Sciatic nerve (tissue), 2 donors: ENCODE measurements at places on chromosomes 4 and X.
A peak's percentile ranks its signal among the peaks of the same experiment; 100 is the strongest.

DNA sequence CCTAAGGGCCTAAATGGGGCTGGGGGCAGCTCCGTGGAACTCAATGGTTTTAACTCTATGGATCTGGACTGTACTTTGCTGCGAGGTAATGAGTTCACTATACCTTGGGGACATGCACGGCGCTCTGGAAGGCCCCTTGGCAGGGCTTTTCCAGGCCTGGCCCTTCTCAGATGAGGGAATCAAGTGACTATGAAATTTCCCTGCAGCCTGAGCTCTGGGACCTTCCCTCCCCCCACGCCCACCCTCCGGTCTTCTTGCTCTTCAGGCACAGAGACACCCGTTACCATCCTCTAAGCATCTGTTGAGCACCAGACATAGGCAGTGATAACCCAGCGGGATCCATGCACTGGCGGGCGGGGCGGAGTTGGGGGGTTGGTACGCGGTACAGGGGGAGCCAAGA lies 109.2 kb downstream of the PSAPL1 start:
- no peak for DNase-seq

DNA sequence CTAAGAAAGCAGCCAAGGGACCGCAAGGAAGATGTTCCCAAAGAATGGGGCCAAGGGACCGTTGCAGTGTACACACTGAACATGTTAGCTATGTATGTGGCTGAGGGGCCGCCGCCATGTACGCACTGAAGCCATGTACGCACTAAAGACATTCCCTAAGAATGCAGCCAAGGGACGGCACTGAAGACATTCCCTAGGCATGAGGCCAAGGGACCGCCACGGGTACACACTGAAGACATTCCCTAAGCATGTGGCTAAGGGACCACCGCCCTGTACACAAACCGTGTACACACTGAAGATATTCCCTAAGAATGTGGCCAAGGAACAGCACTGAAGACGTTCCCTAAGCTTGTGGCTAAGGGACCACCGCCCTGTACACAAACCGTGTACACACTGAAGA lies 54.0 kb downstream of the DHRSX start:
- no peak for DNase-seq

DNA sequence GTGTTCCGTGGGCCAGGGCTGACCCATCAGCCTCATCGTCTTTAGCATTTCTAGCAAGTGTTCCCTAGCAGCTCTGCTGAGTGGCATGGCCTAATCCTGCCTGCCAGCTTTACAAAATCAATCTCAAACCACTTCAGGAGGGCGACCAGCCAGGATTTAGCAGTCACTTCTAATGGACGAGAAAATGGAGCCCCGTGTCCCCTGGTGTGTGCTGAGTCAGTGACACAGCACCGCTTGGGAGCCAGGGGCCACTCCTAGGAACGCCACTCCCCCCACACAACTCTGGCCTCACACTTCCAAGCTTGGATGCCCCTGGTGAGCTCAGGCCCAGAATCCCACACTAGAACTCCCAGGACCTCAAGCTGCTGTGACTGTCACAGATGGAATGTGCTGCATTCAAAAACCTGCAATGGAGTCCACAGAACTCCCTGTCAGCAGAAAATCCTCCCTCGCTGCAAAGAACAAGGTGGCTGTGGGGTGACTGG lies 311.2 kb upstream of the GATB start:
- DNase-seq, result no peak

DNA sequence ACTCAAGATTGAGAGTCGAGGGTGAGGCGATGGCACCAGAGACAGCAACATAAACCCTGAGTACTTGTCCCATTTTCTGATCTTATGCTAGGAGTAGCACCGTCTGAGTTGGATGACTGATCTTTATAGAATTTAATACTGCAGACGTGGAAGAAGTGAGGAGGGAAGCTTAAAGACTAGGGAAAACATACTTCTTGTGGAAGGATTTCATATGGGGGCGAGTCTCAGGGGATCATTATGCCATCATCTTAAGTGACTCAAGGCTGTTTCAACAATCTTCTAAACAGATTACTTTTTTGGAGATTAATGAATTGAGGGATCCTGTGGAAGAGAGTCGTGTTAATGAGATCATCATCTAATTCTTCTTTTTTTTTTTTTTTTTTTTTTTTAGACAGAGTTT lies 17.2 kb upstream of the FAT1 start:
- no peak for DNase-seq

GRCh38 chr4:100935090-100935489 lies 412.2 kb downstream of the PPP3CA start:
- DNase-seq, result no peak

- DNase-seq, result no peak
These were observed 77.0 kb downstream of the ATP8A1 start for GRCh38 chr4:42579903-42580302.

GRCh38 chr4:85420831-85421230 lies 54.1 kb upstream of the ARHGAP24 start:
- DNase-seq, result no peak

GRCh38 chrX:149979126-149979644 lies 40.9 kb upstream of the EOLA2 start:
- no peak for DNase-seq

GRCh38 chr4:8472689-8473197 lies 32.2 kb downstream of the TRMT44 start:
- DNase-seq, result no peak

DNA sequence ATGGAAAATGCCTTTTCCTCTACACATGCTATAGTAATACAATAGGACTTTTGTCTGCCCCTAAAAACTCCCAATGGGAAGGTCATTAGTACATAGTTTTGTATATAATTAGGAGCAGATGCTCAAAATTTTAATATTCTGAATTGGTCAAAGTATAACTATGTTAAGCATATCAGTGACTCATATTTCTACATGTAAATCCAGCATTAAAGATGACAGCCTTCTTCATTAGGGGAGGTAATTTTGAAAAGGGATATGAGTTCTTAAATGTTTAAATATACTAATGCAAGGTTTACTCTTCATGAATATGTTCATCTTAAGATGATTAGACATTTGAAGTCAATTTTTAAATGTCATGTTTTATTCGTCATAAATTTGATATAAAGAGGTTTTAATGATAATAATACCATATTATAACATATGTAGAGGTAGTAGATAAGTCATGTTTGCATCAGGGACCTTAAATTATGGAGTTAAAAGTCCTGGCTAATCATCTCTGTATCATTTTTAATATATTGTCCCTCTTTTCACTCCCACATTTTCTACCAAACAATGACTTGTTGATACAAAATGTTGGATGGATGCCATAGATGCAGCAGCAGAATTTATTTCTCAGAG lies 218.8 kb downstream of the STPG2 start:
- no peak for DNase-seq

DNA sequence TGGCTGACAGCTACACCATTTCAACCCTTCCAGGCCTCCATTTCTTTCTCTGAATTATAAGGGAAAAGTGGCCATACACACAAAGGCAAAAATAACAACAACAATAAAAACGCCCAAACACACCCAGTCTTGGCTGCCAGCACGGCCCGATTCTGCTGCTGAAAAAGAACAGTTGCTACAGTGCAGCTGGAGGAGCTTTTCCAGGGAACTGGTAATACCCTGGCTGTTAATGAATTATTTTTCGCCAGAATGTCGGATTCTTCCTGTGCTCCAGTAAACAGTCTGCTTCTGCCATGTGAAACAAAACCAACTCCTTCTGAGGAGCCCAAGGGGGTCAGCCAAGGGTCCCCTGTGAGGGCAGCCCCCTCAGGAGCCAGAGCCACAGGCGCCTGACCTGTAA lies 6.6 kb downstream of the RAI2 start:
- DNase-seq, result no peak

GRCh38 chrX:116238567-116239255 lies 68.2 kb downstream of the AGTR2 start:
- DNase-seq, result no peak

DNA sequence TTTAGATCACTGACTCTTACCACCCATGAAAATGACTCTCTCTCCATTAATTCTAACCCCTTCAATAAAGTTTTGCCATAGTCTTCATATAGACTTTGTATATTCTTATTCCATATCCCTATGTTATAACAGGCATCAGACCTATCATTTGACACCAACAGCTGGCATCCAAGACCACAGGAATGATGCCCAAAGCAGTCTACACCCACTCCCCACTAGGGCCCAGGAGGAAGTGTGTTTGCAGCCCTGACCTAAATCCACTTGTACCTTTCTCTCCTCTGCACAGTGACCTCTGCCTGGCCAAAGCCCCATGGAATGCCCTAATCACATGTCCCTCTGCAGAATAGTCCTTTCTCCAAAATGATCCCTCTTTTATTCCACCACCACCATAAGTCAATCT lies 219.2 kb downstream of the CBR4 start:
- no peak for DNase-seq

- no peak for DNase-seq
These were observed 8.9 kb upstream of the C1QTNF7 start for GRCh38 chr4:15418956-15419355.

DNA sequence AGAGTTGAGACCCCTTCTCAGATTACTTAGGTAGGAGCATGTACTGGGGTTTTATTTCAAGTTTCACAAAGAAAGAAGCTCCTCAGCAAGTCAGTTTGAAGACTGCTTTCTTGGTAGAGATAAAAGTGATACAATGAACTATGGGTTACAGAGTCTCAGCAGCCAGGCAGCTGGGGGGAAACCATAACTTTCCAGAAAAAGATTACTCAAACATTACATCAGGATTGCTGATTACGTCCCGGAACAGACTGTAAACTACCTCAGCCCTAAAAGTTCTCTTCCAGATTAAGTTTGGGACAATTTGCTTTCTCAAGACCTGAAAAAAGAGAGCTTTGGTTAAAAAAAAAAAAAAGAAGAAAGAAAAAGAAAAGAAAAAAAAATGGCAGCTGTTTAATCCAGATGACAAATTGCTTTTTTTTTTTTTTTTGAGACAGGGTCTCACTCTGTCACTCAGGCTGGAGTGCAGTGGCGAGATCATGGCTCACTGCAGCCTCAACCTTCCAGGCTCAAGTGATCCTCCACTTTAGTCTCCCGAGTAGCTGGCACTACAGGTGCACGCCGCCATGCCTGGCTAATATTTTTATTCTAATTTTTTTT lies 16.6 kb downstream of the SAT1 start:
- no peak for DNase-seq

GRCh38 chrX:22196149-22196548 lies 76.6 kb upstream of the CBLL2 start:
- DNase-seq, result no peak

- no peak for DNase-seq
These were observed 66.8 kb upstream of the AFAP1 start for GRCh38 chr4:8006471-8006870.

DNA sequence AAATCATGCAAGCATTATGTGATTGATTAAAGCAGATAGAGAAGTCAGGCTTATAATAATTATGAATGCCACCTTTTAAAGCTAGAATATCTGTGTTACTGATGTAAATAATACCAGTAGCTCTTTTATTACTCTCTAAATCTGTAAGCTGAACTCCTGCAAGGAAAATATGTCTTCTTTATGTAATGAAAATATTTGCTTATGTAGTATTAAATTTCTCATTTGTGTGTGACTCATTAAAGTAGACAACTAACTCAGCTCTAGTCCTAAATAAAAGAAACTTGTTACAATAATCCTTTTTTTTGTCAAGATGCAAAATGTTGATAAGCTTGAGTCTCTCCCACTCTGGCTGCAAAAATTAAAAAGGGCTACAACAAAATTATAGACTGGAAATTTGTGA lies 137.7 kb upstream of the FAT1 start:
- DNase-seq, result no peak

- no peak for DNase-seq
These were observed 156.3 kb downstream of the CPEB2 start for GRCh38 chr4:15158406-15159091.

DNA sequence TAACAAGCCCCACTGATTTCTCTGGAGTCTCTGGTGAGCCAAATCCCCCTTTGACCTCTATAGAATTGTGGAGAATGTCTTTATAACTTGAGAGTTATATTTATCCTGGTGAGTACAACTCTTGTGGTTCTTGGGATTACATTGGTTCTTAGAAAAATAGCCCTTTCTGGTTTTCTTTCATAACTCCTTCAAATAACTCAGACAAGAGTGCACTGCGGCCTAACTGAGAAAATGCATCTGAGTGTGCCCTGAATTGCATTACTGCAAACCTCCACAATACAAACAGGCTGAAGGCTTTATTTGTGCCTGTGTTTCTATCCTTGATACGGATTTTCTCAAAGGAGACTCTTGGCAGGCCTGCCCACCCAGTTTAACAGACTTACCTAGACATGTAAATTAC lies 2.7 kb downstream of the BEX3 start:
- DNase-seq, result no peak

DNA sequence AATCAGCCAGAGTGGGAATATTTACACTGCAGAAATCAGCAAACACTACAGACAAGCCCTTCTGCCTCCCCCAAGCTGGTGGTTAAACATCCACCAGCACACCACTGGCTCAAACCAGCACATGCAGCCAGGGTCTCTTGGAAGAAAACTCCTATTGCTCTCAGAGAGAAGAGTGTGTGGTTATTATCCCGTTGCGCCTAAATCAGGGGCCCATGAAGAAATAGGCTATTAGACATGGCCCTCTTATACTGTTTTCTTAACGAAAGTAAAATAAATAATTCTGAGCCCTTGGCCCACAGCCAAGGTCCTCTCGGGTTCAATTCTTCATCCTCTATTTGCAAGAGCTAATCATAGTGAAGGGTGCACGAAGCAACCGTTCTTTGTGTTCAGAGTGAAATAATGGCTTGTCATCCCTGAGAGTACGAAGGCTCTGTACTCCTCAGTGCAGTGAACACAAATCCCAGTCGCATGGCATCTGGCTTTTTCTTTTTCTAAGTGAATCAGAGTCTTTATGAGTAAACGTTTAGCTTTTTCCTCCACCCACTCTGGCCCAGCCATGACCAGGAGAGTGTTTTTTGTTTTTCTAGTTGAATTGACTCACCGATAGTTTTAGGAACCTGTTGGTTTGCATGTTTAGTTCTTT lies 33.4 kb upstream of the RBM47 start:
- DNase-seq, result no peak

- no peak for DNase-seq
These were observed 34.6 kb upstream of the CPLX1 start for GRCh38 chr4:860561-860960.

- peak; percentile 95 for DNase-seq
These were observed 4.3 kb downstream of the BLOC1S4 start for GRCh38 chr4:6720202-6720699.

DNA sequence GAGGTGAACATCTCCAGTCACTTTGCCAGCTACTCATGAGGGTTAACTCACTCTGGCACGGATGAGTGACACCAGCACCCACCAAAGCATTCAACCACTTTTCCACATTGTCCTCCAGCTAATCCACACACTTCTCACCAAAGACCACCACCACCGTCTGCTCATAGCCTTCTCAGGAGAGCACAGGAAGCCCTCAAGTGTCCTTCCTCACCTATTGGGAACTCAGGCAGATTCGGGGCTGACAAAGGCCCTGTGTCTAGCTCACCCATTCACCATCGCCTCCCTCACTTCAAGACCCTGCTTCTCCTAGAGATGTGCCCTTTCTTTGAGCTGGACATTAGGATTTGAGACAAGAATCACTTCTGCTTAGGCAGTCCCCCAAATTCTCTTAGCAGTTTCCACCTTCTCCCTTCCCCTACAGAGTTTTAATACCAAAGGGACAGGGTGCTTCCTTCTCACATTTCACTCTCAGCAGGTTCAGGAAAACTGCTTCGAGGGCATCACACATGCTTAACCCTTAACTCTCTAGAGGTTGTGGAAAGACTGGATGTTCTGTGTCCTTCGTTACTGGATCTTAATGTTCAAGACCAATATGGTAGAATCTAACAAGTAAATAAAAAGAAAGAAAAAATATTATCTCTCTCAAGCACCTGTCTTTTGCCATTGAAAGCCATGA lies 11.0 kb downstream of the RXFP1 start:
- no peak for DNase-seq
